ENCODE measurements at places on chromosomes 2 and 18.

GRCh38 chr18:48620071-48620470 is 81.2 kb downstream of the CTIF start:
- no peak for DNase-seq

DNA sequence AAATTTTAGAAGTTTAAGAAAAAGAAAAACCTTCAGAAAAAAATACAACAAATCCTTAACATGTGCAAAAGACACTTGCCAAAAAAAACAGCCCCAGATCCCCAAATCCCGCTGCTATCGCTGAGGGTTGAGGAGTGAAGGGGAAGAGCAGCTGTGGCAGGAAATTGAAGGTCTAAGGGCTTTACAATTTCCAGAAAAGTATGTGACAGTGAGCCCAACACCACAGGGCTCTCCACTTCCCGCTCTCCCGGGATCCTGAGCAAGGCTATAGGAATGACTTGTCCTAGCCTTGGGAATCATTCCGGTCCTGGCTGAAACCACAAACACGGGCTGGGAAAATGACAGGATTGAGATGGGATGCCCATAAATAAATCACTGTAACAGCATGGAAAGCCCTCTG is 191.4 kb downstream of the TMEM163 start:
- no peak for DNase-seq

- no peak for DNase-seq
Observed at GRCh38 chr2:153106802-153107477, 371.6 kb downstream of the RPRM start.

GRCh38 chr2:60413069-60413813 is 140.2 kb downstream of the BCL11A start:
- no peak for DNase-seq

DNA sequence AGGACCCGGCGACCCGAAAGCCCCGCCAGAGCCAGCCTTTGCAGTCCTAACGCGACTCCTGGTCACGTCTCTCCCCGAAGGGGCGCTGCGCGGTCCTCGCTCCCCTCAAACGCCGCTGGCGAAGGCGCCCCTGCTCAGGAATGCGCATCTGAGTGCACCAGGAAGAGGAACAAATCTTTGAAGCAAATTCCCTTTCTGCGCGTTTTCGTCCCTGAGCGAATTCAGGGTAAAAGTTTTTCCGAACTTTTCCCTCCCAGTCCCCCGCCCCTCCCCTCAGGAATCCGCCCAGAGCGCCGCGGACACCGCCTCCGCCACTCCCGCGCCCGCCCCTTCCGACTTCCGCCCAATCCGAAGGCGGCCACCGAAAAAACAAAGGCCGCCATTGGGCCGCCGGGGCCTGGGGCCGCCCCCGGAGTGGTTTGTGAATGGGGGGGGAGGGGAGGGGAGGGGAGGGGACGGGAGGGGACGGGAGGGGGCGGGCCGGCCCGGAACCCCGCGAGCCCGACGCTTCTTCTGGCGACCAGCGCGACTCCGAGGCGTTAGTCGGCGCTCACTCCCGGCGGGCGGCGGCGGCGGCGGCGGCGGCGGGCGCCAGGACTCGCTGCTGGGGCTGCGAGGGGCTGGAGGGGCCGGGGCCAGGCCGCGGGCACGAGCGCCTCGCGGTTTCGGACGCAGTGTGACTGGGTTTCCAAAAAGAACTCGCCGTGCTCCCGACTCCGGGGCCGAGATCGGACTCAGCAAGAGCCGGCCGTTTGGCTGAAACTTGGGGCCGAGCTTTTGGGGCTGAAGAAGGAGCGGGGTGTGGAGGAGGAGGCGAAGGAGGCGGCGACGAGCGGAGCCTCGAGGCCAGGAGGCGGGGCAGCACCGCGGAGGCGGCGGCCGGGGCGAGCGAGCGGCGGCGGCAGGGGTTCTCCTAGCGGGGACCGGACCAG is at the start of gene FZD7:
Gene FZD7, plus strand, starts transcription at position 539 of the 932 bp plus-strand sequence. CDS start 793 bp downstream, outside the sequence.
- DNase-seq: peak; percentile 94

DNA sequence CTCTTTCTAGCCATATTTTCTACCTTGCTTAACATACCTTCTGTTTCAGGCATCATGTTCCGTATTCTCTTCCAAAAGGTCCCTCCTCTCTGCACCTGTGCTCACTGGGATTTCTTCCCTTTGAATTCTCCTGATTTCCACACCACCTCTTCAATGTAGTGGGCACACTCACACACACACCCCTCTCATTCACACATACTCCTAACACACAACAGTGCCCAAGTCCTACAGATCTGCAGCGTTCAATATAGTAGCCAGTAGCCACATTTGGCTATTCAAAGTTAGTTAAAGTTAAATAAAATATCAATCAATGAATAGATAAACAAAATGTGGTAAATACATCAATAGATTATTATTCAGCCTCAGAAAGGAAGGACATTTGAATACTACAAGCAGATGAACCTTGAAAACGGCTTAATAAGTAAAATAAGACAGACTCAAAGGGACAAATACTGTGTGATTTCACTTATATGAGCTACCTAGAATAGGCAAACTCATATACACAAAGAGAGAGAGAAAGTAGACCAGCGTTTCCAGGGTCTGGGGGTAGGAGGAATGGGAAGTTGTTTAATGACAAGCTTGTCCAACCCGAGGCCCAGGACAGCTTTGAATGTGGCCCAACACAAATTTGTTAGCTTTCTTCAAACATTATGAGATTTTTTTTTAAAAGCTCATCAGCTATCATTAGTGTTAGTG is 34.4 kb downstream of the MYCN start:
- no peak for DNase-seq

DNA sequence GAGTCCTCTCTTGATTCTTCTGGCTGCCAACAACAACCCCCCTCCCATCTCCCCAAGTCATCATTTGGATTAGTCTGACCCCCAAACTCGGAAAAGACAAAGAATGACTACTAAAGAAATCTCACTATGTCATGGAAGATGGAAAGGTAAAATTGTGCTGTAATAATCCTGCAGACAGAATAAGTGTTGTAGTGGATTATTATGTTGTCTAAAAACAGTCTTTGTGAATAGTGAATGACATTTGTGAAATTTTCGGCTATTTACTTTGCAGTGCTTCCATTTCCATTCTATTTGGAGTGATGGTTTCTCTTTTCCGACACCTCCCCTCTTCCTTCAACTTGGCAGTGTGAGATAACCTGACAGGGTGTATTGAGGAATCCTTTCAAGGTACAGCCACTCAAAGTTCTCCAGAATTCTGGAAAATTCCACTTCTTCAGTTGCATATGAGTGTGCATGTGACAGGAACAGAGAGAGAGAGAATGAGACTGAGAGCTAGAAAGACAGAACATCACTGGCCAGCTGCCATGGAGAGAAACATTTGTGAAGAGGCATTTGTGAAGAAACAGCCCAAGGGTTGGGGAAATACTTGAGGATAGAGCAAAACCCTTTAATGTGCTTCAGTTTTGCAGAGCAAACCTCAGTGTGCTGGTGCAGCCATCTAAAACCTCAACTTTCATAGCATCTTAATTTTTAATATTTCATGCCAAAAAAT is 141.9 kb upstream of the DLX2 start:
- DNase-seq: no peak

- no peak for DNase-seq
Observed at GRCh38 chr2:213740453-213740852, 456.2 kb downstream of the SPAG16 start.

- DNase-seq: peak; percentile 62
Observed at GRCh38 chr18:2223849-2224248, 347.5 kb downstream of the METTL4 start.

DNA sequence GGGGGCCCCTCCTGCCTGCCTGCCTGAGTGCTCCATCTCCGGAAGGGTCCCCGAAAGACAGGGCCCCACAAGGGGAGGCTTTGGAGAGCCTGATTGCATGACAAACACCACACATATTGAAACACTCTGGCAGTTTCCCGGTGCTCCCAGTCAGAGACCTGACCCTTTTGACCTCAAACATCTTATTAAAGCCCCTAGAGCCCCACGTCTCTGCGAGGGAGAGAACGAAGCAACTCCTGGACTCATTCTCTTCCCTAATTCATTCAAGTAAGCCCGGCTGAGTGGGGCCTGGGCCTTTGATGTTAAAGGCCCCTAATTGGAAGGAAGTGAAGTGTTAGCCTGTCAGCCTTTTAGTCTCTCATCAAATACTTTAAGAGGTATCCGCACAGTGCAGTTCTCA is 335.6 kb downstream of the CYRIA start:
- DNase-seq: no peak

GRCh38 chr18:47260120-47260923 is 8.9 kb upstream of the SKOR2 start:
- DNase-seq: peak; percentile 64

DNA sequence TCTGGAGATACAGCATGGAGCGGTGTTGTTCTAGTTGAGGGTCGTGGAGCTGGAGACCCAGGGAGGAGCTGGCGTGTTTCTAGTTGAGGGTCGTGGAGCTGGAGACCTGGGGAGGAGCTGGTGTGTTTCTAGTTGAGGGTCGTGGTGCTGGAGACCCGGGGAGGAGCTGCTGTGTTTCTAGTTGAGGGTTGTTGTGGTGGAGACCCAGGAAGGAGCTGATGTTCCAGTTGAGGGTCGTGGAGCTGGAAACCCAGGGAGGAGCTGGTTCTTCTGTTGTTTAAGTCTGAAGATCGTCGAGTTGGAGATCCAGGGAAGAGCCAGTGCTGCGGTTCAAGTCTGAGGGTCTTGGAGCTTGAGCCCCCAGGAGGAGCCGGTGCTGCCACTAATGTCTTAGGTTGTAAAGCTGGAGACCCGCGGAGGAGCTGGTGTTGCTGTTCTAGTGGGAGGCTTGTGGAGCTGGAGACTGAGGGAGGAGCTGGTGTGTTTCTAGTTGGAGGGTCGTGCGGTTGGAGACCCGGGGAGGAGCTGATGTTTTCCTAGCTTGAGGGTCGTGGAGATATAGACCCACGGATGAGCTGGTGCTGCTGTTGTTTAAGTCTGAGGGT is 155.3 kb downstream of the RTP5 start:
- DNase-seq: no peak

DNA sequence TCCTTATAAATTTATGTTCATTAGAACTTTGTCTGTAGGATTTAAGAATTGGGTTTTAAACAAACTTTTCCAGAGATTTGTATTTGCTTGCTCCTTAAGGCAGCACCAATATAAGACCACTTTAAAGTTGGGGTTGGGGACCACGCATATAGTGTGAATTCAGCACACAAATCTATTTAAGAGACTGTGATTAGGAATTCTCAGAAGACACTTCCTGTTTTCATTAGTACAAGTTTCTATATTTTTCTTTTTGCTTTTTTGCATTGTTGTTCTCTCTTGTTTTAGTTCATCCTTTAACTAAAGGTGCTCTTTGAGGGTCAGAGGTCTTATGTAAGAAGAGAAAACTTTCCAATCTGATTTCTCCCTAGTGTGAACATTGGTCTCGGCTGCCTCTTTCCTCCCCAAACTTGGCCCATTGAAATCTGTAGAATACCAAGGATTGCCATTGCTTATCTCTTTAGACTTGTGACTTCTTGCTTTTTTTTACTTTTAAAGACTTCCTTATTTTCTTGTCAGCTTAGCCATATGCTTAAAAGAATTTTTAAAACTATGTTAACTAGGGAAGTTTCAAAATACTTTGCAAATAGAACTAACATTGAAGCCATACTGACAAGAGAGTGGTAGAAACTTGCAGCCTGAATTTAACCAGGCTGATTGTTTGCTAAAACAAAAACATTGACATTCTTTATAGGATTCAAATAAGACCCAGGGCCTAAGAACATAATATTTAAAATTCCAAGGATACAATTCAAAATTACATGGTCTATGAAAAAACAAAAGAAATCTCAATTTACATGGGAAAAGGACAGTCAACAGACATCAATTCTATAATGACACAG is 264.1 kb upstream of the FN1 start:
- no peak for DNase-seq

GRCh38 chr18:35463050-35463449 is 34.7 kb downstream of the INO80C start:
- no peak for DNase-seq

GRCh38 chr2:227629435-227629834 is 12.1 kb downstream of the SCYGR4 start:
- DNase-seq: no peak

- DNase-seq: no peak
Observed at GRCh38 chr2:3323360-3324035, 54.1 kb downstream of the EIPR1 start.

GRCh38 chr18:13019301-13019700 is 28.1 kb downstream of the CEP192 start:
- no peak for DNase-seq

DNA sequence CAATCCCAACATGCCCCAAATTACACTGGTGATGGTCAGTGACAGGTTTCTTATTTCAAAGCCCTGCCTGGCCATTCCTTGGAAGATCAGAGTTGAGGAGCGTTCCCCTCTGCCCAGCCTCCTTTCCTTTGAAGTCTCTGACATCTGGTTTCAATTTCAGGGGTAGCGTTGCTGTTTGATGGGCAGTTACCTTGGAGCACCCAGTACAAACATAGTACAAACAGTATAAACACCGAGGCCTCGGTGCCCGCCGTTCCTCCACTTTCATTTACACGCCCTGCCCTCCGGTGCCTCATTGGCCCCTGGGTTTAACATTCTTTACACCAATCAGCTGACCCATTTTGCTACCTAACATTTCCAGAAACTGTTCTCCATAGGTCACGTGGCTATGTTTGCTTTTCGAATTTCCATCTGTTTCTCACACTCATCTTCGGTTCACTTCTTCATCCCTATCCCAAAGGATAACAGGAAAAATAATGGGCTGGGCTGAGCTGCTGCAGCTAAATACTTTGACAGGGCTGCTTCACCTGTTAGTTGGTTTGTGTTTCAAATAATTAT is 65.6 kb downstream of the NRP2 start:
- no peak for DNase-seq

DNA sequence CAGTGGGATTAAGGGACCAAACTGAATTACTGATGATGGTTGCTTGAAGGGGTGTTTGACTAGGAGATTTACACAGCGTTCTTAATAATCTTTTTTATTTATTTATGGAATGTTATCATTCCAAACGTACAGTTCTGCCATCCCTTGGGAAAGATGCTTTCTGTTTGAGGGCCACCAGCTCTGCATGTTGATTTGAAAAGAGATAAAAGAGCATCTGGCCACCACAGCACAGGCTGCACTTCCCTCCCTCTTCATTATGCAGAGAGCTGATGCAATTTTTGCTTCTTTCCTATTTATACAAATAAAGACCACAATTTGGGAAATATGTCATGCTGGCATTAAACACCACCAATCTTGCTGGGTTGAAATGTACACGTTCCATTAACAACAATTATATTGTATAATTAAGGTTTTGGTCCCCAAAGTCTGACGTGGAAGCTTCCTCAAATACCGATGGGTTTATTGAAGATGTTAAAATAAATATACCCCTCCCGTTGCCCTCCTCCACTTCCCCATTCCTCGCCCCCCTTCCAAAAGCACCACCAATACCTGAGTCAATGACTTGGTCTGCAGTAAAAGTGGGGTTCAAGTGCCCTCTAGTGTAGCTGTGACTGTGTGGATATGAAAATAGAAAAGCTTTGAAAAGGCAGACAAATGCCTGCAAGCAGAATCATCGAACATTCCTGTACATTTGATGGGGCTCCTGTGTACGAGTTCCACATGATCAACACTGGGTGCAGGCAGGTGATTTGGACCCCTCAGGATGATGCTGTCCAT is 211.9 kb downstream of the HRH4 start:
- peak; percentile 38 for DNase-seq

DNA sequence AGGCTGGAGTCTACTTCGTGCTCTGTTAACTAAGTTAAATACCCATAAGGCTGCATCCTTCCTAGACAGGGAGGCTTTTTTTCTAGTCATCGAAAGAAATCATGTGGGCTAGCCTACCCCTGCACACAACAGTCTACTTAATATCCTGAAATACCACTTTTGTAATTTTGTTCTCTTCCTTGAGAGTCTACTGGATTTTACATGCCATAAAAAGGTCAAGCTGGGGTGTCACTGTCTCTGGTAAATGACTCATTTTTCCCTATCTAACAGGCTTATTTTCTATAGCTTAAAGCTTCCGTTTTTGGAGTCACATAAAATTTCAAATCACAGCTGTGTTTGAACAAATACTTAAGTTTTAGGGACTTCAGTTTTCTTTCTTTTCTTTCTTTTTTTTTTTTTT is 10.7 kb upstream of the STAM2 start:
- DNase-seq: no peak
